Activated naive CD8-positive, alpha-beta T cell treated with anti-CD3 and anti-CD28 coated beads for 36 hours (primary cell): ENCODE measurements at places on chromosomes 6 and 20. TPM values are rescaled to one million over a fixed set of nuclear protein-coding genes. Genes with fewer than 3 reads are reported as not detected.

- H3K27me3 ChIP-seq: peaks cover 6% of the 10 kb centered on the region
- no peaks in the 10 kb centered on the region for H3K36me3 ChIP-seq
- no peak for DNase-seq
- H3K4me3 ChIP-seq: no peak overlapping the region
Measured at GRCh38 chr6:160831739-160832138, 129.7 kb downstream of the PLG start.

- no peaks in the 10 kb centered on the region for H3K27me3 ChIP-seq
- peak; percentile 80 for DNase-seq
- H3K4me1 ChIP-seq: peaks cover 68% of the 10 kb centered on the region
- H3K27ac ChIP-seq: peak overlapping the region; percentile 85
- H3K4me3 ChIP-seq: peak overlapping the region; percentile 93
- H3K36me3 ChIP-seq: peaks cover 37% of the 10 kb centered on the region
Measured at GRCh38 chr20:33685328-33686099, 671 bp downstream of the E2F1 start.

- H3K4me3 ChIP-seq: no peak overlapping the region
- no peak for DNase-seq
- H3K4me1 ChIP-seq: peaks cover 28% of the 10 kb centered on the region
- H3K27me3 ChIP-seq: no peaks in the 10 kb centered on the region
- peaks cover 2% of the 10 kb centered on the region for H3K36me3 ChIP-seq
Measured at GRCh38 chr6:134187751-134188150, 130.2 kb downstream of the SGK1 start.

DNA sequence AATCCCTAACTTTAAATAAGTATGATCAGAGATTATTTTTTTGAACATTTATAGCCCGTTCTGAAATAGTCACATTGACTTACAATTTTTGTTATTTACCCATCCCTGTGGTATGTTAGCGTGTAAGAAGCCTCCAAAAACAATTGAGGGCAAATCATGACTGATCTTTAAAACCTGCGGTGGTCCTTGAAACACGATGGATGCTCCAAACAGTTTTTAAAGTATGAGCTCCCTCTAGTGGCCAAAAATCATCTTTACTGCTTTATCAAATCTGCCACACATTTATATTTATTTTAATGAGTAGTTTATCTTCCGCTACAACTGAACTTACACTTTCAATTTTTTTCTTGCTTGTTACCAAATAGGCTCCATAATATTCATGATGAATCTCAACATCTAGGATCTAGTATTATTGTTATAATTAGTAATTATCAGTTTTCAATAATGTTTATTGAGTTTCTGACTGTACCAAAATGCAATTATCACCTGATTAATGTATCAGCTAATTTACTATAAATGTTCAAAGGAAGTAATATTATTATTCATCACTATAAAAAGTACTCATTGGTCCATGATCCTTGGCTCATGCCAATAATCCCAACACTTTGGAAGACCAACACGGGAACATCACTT lies 52.2 kb downstream of the MARCKS start:
- no peak overlapping the region for H3K4me3 ChIP-seq
- H3K27me3 ChIP-seq: no peaks in the 10 kb centered on the region
- no peaks in the 10 kb centered on the region for H3K36me3 ChIP-seq

GRCh38 chr20:2651772-2652723 lies at the start of gene NOP56:
Gene NOP56 (plus strand): TSS chr20:2652632. CDS start chr20:2652661, 29 bp downstream.
- H3K27ac ChIP-seq: peak within 1 kb of the TSS; percentile 93
- H3K4me3 ChIP-seq: peak within 1 kb of the TSS; percentile 90
- DNase-seq: peak; percentile 97

- H3K36me3 ChIP-seq: peaks cover 17% of the 10 kb centered on the region
- peaks cover 16% of the 10 kb centered on the region for H3K4me1 ChIP-seq
- no peak overlapping the region for H3K27ac ChIP-seq
- no peaks in the 10 kb centered on the region for H3K27me3 ChIP-seq
- no peak overlapping the region for H3K4me3 ChIP-seq
Measured at GRCh38 chr6:111591901-111592461, 13.7 kb downstream of the TRAF3IP2 start.

DNA sequence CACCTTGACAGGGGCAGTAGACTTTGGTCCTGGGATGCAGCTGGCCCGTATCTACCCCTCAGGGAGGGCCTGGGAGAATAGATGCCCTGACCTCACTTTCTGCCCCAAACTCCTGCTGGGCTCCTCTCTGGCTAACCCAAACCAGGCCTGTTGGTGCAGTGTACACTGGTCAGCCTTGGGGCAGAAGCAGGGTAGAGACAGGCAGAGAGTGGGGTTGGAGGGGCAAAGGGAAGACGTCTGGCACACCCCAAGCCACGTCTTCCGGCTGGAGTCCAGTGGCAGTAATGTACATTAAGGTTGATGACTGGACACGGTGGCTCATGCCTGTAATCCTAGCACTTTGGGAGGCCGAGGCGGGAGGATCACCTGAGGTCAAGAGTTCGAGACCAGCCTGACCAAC lies 9.3 kb downstream of the DDR1 start:
- peaks cover 2% of the 10 kb centered on the region for H3K36me3 ChIP-seq
- H3K27me3 ChIP-seq: no peaks in the 10 kb centered on the region

DNA sequence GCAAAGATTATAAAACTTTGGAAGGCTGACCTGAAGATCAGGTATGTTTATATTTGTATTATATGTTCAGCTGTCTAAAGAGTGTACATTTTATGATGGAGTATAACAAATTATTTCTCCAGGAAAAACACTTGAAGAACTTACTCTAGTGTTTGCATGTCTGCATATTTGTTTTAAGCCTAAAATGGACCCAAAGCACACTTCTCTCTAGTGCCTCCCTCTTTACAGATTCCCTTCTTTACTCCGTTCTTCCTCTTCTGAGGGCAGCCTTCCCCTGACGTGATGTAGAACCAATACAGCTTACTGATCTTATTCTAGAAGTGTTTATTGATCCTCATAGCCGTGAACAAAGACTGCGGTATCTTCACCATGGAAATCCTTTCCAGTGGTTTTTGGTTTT lies 13.9 kb downstream of the SUMO4 start:
- DNase-seq: no peak
- H3K27me3 ChIP-seq: no peaks in the 10 kb centered on the region
- peaks cover 23% of the 10 kb centered on the region for H3K4me1 ChIP-seq
- H3K4me3 ChIP-seq: no peak overlapping the region
- H3K27ac ChIP-seq: no peak overlapping the region

DNA sequence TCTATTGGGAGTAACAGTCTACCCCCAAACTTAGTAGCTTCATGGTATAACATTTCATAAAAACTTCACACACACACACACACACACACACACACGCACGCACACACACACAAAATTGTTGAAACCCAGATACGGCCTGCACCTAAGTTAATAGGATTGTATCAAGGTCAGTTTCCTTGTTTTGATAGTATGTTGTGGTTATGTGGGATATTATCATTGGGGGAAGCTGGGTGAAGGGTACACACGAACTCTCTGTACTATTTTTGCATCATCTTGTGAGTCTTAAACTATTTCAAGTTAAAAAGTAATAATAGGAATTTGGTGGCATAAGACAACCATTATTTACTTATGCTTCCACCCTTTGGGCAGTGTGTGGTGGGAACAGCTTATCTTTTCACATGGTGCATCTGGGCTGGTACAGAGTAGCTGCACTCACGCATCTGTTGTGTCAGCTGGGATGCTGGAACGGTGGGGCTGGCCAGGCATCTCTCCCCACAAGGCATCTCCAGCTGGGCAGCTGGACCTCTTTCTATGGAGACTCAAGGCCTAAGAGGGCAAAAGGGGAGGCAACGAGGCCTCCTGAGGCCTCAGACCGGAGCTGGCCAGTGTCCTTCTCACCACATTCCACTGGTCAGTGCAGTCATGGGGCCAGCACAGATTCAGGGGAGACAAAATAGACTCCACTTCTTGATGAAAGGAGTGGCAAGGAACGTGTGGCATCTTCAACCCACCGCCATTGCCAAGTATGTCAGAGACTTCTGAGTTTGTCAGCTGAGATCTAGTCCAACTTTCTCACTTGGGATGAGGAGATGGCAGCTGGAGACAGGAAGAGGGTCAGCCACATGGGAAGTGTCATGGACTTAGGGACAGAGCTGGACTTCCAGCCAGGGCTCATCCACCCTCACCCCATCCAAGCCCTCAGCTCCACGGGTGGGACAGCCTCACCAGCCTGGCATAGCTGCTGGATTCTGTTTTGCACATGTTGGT lies 20.5 kb upstream of the IP6K3 start:
- DNase-seq: no peak
- no peak overlapping the region for H3K4me3 ChIP-seq
- H3K27me3 ChIP-seq: peaks cover 17% of the 10 kb centered on the region
- peaks cover 1% of the 10 kb centered on the region for H3K36me3 ChIP-seq

- no peak for DNase-seq
- no peaks in the 10 kb centered on the region for H3K27me3 ChIP-seq
- no peak overlapping the region for H3K27ac ChIP-seq
Measured at GRCh38 chr6:145818796-145819195, 4.2 kb upstream of the FBXO30 start.

DNA sequence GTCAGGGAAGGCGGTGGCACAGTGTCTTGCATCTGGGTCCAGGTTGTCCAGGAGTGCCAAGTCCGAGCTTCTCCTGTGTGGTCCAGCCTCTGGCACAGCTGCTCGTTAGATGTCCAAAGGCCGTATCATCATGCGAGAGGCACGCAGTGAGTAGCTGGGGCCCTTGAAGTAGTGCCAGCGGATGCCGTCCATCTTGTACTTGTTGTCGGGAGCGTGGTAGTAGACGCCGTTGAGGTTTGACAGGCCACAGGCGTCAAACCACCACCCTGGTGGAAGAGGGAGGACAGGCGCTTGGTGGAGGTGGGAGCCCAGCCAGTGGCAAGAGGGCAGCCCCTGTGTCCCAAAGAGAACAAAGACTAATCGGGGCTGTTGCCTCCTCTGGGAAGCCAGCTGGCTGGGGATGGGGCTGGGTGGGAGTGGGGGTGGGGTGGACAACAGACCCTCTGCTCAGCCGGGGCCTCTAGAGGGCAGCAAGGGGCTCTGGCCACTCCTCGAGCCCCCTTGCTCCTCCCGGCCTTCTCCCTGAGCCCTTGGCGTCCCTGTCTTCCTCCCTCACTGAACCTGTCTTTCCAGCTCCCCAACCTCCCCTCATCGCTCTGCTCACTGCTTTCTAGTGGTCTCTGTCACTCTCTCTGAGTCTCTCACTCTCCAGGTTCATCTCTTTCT lies 39.5 kb downstream of the FAM110A start:
- H3K27me3 ChIP-seq: peaks cover 3% of the 10 kb centered on the region
- H3K4me1 ChIP-seq: no peaks in the 10 kb centered on the region

DNA sequence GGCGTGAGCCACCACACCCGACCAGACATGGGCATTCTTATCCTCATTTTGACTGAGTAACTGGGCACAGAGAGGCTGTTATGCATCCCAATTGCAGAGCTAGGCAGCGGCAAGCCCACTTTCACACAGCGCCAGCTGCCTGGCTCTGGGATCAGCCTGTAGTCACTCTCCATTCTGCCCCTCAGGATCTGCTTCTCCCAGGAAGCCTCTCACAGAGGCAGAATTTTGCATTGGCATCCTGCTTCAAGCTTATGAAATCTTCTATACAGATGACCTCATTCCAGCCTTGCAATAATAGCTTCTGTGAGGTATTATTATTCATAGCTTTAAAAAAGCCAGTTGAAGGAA lies 37.0 kb upstream of the IER3 start:
- peaks cover 4% of the 10 kb centered on the region for H3K36me3 ChIP-seq
- peak overlapping the region; percentile 84 for H3K27ac ChIP-seq
- peaks cover 64% of the 10 kb centered on the region for H3K4me1 ChIP-seq
- DNase-seq: no peak
- no peak overlapping the region for H3K4me3 ChIP-seq
- no peaks in the 10 kb centered on the region for H3K27me3 ChIP-seq

DNA sequence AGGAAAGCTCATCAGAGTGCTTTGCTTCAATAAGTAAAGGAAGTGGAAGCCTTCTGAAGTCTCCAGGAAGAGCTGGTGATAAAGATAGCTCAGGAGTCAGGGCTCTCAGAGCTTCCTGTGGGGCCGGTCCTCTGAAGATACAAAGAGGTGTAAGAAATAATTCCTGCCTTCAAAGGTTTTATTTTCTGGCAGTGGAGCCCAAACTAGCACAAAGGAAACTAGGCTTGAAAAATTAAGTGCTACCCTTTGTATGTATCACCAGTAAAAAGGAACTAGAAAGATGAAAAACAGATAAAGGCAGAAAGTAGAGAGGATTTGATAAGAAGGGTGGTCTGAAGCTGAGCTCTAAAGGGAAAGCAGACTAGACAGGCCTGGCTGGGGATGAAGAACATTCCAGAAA lies 204.1 kb upstream of the SASH1 start:
- H3K27ac ChIP-seq: no peak overlapping the region
- peaks cover 4% of the 10 kb centered on the region for H3K4me1 ChIP-seq
- H3K36me3 ChIP-seq: no peaks in the 10 kb centered on the region

GRCh38 chr6:150313781-150314180 lies 55.0 kb upstream of the IYD start:
- no peak for DNase-seq
- no peak overlapping the region for H3K27ac ChIP-seq
- peaks cover 49% of the 10 kb centered on the region for H3K27me3 ChIP-seq
- peaks cover 3% of the 10 kb centered on the region for H3K4me1 ChIP-seq
- H3K36me3 ChIP-seq: no peaks in the 10 kb centered on the region

- no peaks in the 10 kb centered on the region for H3K4me1 ChIP-seq
- H3K27ac ChIP-seq: no peak overlapping the region
- no peak overlapping the region for H3K4me3 ChIP-seq
- no peaks in the 10 kb centered on the region for H3K36me3 ChIP-seq
Measured at GRCh38 chr6:146111881-146112450, 83.1 kb downstream of the GRM1 start.

DNA sequence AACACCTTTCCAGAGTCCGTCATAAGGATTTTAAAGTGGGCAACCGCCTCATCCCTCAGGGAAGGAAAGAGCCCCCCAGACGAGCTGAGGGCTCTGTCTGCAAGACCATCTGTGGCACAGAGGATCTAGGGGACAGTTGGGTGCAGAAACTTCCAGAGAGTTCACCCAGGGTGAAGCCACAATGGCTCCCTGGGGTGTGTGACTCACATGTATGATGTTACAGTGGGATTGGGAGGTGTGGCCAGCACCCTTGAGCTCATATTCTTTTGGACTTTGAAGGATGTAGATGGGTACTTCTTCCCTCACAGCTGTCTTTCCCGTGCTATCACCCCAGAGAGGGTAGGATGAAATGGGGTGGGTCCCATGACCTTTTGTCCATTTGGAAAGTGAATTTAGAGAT lies 95.5 kb downstream of the NCR2 start:
- no peak for DNase-seq
- H3K27ac ChIP-seq: no peak overlapping the region
- no peaks in the 10 kb centered on the region for H3K36me3 ChIP-seq
- peaks cover 20% of the 10 kb centered on the region for H3K4me1 ChIP-seq
- H3K27me3 ChIP-seq: peaks cover 34% of the 10 kb centered on the region

- H3K4me3 ChIP-seq: no peak overlapping the region
- peaks cover 3% of the 10 kb centered on the region for H3K4me1 ChIP-seq
- H3K27ac ChIP-seq: no peak overlapping the region
- no peaks in the 10 kb centered on the region for H3K36me3 ChIP-seq
- H3K27me3 ChIP-seq: peaks cover 17% of the 10 kb centered on the region
- DNase-seq: no peak
Measured at GRCh38 chr6:6694825-6695624, 106.5 kb downstream of the LY86 start.

GRCh38 chr20:50663095-50663821 lies 28.1 kb downstream of the RIPOR3 start:
- H3K27ac ChIP-seq: no peak overlapping the region
- no peaks in the 10 kb centered on the region for H3K36me3 ChIP-seq
- no peaks in the 10 kb centered on the region for H3K4me1 ChIP-seq
- no peak overlapping the region for H3K4me3 ChIP-seq

BACH2 gene
- total RNA-seq: 78.0 TPM

EDN3 gene
- total RNA-seq: not detected

MBOAT1 gene
- total RNA-seq: 5.1 TPM

PNPLA1 gene
- not detected for total RNA-seq

COL11A2 gene
- total RNA-seq: 1.0 TPM

UNC5CL gene
- total RNA-seq: 1.3 TPM
